Stimulated activated CD8-positive, alpha-beta memory T cell treated with anti-CD3 and anti-CD28 coated beads, Interleukin-2, amount 100 ng/mL, for 48 hours (primary cell): ENCODE measurements at places on chromosomes 3 and 15.

DNA sequence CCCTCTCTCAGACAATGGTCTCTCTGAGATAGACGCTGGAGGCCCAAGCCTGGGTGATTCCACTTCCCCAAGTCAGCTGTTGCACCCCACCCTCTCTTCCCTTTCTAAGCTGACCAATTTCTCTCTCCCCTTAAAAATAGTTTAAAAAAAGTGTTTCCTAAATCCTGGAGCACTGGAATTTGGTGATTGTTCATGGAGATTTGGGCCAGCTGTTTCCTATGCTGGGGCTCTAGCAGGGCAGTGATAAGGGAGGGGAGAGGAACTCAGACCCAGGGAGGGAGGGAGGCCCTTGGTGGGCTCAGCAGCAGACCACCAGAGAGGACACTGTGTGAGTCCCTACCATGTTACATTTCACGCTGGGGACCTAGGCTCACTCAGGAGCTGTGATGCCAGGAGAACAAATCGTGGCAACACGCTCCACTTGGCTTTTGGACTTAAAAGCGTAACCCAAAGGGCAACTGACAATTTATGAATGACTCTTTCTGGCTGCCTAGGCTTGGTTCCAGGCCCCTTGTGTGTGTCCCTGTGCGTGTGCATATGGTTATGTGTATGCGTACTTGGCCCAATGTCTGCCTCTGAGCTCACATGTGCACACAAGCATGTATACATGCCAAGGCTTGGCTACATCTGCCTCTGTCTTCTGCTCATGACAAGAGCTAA is 59.8 kb upstream of the INSYN1 start:
- DNase-seq: no peak

DNA sequence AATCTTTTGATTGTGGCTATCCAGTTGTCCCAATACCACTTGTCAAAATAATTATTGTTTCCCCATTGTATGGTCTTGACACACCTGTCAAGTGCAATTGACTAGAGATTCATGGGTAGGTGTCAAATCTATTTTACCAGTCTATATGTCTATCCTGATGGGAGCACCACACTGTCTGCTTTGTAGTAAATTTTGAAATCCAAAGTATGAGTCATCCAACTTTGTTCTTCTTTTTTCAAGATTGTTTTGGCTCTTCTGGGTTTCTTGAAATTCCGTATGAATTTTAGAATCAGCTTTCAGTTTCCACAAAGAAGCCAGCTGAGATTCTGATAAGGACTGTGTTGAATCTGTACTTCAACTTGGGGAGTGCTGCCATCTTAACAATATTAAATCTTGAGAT is 71.9 kb downstream of the CSNK1G1 start:
- DNase-seq: no peak

DNA sequence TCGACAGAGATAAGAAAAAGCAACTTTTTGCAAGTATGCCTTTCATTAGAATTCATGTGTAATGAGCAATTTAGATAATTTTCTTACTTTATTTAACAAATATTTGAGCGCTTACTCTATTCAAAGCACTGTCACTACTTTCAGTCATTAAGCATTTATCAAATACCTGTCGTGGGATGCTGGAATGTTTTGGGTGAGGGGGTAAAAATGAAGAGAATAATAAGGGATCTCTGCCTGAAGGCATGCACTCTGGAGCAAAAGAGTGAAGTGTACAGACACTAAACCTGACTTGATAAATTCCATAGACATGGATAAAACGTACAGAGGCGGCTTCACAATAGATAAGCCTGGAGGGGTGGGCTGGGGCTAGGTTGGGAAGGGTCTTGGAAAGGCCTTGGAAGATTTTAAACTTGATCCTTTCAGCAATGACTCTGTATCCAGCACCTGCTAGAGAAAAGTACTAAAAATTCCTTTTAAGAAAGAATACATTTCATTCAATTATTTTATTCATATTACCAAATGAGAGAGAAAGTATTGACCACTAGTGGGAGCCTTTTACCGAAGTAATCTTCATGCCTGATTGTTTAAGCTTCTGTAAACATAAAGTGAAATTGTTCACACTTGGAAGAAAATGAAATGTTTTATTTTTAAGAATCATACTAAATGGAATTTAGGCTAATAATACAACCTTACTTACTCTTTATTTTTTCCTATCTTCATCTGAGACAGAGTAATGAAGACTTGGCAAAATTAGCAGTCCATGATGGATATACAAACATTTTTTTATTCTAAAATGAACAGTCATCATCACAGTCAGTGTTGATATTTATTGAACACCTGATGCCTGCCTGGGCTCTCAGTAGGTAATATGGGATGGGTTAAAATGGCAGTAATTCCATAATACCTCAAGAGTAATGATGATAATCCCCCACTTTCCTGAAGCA is 113.2 kb downstream of the PPP2R3A start:
- DNase-seq: no peak

GRCh38 chr3:115666081-115666480 is 42.8 kb downstream of the GAP43 start:
- no peak for DNase-seq

GRCh38 chr3:70770650-70771049 is 458.2 kb upstream of the MDFIC2 start:
- no peak for DNase-seq
